ENCODE measurements at places on chromosomes 6 and 20. TPM values are rescaled to one million over a fixed set of nuclear protein-coding genes. Genes with fewer than 3 reads are reported as not detected.
A peak's percentile ranks its signal among the peaks of the same experiment; 100 is the strongest.

Gene OR2H1
- not detected for total RNA-seq

DNA sequence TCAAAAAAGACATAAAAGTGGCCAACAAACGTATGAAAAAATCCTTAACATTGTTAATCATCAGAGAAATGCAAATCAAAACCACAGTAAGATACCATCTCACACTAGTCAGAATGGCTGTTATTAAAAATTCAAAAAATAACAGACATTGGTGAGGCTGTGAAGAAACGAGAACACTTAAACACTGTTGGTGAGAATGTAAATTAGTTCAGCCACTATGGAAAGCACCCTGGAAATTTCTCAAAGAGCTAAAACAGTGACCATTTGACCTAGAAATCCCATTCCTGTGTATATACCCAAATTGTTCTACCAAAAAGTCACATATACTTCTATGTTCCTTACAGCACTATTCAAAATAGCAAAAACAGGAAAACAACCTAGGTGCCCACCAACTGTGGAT lies 24.9 kb upstream of the NT5E start:
- H3K36me3 ChIP-seq: no peaks in the 10 kb centered on the region
- no peak overlapping the region for H3K27ac ChIP-seq
- no peak overlapping the region for H3K4me3 ChIP-seq
- H3K4me1 ChIP-seq: no peaks in the 10 kb centered on the region

DNA sequence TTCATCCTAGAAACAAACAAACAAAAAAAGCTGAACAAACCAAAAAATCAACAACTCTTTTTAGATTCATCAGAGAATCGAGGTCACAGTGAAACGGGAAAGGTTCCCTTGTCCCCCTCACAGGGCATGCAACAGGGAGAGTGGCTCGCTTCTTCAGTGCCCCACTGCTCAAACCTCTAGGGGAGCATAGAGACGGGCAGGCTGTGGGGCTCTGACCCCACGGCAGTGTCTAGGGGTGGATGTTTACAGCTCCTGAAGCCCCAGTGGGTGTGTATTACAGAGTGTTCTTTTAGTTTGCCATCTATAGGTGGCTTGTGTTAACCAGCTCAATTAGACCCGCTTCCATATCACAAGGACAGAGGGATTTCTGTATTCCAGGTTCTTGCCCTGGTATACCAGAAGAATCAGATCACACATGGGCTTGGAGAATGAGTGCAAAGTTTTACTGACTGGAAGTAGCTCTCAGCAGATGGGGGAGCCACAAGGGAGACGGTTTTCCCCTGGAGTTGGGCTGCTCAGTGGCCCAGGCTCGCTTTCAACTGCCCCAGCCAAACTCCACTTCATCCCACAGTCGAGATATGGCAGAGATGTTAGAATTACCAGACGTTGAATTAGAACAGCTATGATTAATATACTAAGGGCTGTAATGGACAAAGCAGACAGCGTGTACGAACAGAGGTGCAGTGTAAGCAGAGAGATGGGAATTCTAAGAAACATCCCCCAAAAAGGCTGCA lies 192.6 kb upstream of the CST7 start:
- H3K4me1 ChIP-seq: no peaks in the 10 kb centered on the region
- no peaks in the 10 kb centered on the region for H3K36me3 ChIP-seq
- no peaks in the 10 kb centered on the region for H3K27me3 ChIP-seq
- H3K27ac ChIP-seq: no peak overlapping the region
- no peak overlapping the region for H3K4me3 ChIP-seq
- DNase-seq: no peak

Gene MAP7
- 18.3 TPM for total RNA-seq

GRCh38 chr6:28683945-28684538 lies 158.4 kb downstream of the GPX5 start:
- no peak overlapping the region for H3K27ac ChIP-seq
- peaks cover 73% of the 10 kb centered on the region for H3K27me3 ChIP-seq
- no peaks in the 10 kb centered on the region for H3K36me3 ChIP-seq
- no peak overlapping the region for H3K4me3 ChIP-seq

Gene TMC2
- total RNA-seq: 0.92 TPM

GRCh38 chr6:155491421-155491820 lies 35.8 kb upstream of the NOX3 start:
- peaks cover 28% of the 10 kb centered on the region for H3K4me1 ChIP-seq
- no peaks in the 10 kb centered on the region for H3K27me3 ChIP-seq
- H3K27ac ChIP-seq: no peak overlapping the region
- no peaks in the 10 kb centered on the region for H3K36me3 ChIP-seq

Gene GPR63
- total RNA-seq: 0.71 TPM

Gene MOG
- not detected for total RNA-seq

GRCh38 chr6:17917837-17918763 lies 69.3 kb downstream of the KIF13A start:
- H3K27ac ChIP-seq: no peak overlapping the region
- H3K4me1 ChIP-seq: peaks cover 30% of the 10 kb centered on the region
- DNase-seq: no peak

GRCh38 chr6:137157601-137158000 lies 15.8 kb downstream of the IL22RA2 start:
- peaks cover 30% of the 10 kb centered on the region for H3K4me1 ChIP-seq
- no peaks in the 10 kb centered on the region for H3K36me3 ChIP-seq
- no peak overlapping the region for H3K27ac ChIP-seq
- H3K4me3 ChIP-seq: no peak overlapping the region
- no peak for DNase-seq

DNA sequence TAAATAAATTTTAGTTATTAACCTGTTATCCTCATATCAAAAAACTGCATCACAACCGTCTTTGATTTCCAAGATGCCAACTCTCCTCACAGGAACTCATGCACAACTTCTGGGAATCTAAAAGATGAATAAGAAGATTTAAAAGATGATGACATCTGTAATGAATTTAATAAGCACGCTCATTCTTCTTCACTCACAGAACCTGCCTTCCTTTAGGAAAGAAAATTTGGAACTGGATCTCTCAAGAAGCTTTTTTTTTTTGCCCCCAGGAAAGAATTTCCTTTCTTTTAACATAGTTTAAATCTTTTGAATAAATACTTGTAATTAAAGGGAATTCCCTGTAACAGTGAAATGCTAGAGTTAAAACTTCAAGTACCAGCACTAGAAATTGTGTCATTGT lies 161.5 kb downstream of the HIVEP2 start:
- peaks cover 9% of the 10 kb centered on the region for H3K4me1 ChIP-seq
- no peak overlapping the region for H3K27ac ChIP-seq
- H3K36me3 ChIP-seq: no peaks in the 10 kb centered on the region
- no peak overlapping the region for H3K4me3 ChIP-seq
- H3K27me3 ChIP-seq: no peaks in the 10 kb centered on the region

- no peaks in the 10 kb centered on the region for H3K36me3 ChIP-seq
- no peak overlapping the region for H3K4me3 ChIP-seq
- DNase-seq: no peak
- no peaks in the 10 kb centered on the region for H3K27me3 ChIP-seq
- H3K4me1 ChIP-seq: no peaks in the 10 kb centered on the region
These were observed 31.1 kb upstream of the SLC35D3 start for GRCh38 chr6:136890986-136891385.

GRCh38 chr6:69162811-69163210 lies 527.7 kb downstream of the ADGRB3 start:
- H3K36me3 ChIP-seq: no peaks in the 10 kb centered on the region
- no peaks in the 10 kb centered on the region for H3K27me3 ChIP-seq
- DNase-seq: no peak
- no peaks in the 10 kb centered on the region for H3K4me1 ChIP-seq

DNA sequence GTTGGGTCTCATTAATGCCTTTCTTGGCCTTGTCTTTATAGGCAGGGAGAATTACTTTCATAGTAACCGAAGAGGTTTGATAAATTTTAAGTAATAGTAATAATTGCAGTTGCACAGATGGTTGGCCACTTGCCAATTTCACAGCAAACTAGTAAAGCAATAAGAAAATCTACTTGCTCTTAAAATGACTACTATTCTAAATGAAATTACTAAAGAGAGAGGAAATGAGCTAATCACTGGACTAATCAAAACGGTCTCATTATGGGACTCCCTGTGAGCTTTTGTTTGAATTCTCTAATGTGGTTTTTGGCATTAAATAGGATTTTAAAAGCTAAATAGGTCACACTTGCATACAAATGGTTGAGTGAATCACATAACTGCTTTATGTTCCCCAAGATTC lies 227.4 kb upstream of the PLN start:
- H3K27me3 ChIP-seq: no peaks in the 10 kb centered on the region
- H3K4me3 ChIP-seq: no peak overlapping the region
- H3K36me3 ChIP-seq: no peaks in the 10 kb centered on the region
- peaks cover 31% of the 10 kb centered on the region for H3K4me1 ChIP-seq
- DNase-seq: no peak
- H3K27ac ChIP-seq: no peak overlapping the region

GRCh38 chr6:167506443-167507301 lies 181.8 kb downstream of the TTLL2 start:
- DNase-seq: no peak
- H3K27ac ChIP-seq: no peak overlapping the region
- H3K36me3 ChIP-seq: no peaks in the 10 kb centered on the region
- H3K4me1 ChIP-seq: no peaks in the 10 kb centered on the region
- no peak overlapping the region for H3K4me3 ChIP-seq

DNA sequence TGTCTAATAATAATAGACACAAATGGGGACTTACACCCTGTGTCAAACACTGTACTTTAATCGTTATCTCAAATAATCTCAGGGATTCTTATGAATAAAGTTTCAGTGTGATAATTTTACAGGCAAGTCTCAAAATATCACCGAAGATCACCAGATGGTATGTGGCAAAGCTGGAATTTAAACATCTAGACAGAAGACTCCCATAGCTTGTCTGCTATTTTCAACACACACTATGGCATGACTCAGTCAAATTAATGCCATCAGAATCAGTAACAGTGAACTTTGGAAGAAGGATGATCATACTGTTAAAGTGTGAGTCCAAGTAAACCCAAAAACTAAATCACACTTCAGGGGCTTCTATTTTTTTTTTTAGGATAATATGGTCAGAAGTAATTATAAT lies 867.6 kb upstream of the FLRT3 start:
- DNase-seq: no peak
- no peak overlapping the region for H3K4me3 ChIP-seq
- H3K36me3 ChIP-seq: no peaks in the 10 kb centered on the region
- no peaks in the 10 kb centered on the region for H3K4me1 ChIP-seq

DNA sequence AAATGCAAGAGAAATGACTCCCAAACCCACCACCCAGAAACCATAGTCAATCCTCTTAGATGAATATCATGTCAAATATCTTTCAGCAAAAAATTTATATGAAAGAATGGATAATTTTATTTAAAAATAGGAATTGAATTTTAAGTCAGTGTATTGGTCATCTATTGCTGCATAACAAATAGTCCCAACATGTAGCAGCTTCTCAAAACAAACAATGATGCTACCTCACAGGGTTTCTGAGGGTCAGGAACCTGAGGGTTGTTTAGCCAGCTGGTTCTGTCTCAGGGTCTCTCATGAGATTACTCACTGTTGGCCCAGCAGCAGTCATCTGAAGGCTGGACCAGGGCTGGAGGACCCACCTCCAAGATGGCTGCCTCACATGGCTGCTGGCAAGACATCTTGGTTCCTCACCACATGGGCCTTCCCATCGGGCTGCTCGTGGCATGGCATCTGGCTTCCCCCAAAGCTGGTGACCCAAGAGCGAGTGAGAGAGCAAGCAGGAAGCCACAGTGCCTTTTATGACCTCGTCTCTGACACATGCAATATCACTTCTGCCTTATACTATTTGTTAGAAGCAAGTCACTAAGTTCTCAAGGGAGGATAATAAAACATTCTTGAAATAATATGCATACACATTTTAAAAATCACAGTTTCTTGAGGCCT lies 36.3 kb downstream of the BANF2 start:
- H3K27ac ChIP-seq: no peak overlapping the region
- no peak for DNase-seq
- H3K36me3 ChIP-seq: no peaks in the 10 kb centered on the region
- H3K4me3 ChIP-seq: no peak overlapping the region
- H3K4me1 ChIP-seq: no peaks in the 10 kb centered on the region
- no peaks in the 10 kb centered on the region for H3K27me3 ChIP-seq

Gene TINAG
- not detected for total RNA-seq

Gene PSMB8
- total RNA-seq: 103 TPM

GRCh38 chr6:118649918-118650581 lies 1.3 kb downstream of the CEP85L start:
- H3K4me3 ChIP-seq: peak overlapping the region; percentile 90
- peaks cover 31% of the 10 kb centered on the region for H3K4me1 ChIP-seq
- peak overlapping the region; percentile 95 for H3K27ac ChIP-seq
- no peaks in the 10 kb centered on the region for H3K27me3 ChIP-seq
- no peaks in the 10 kb centered on the region for H3K36me3 ChIP-seq

- no peak overlapping the region for H3K4me3 ChIP-seq
- DNase-seq: no peak
- no peak overlapping the region for H3K27ac ChIP-seq
- H3K4me1 ChIP-seq: no peaks in the 10 kb centered on the region
- H3K27me3 ChIP-seq: no peaks in the 10 kb centered on the region
These were observed 584.1 kb downstream of the MAFB start for GRCh38 chr20:40104959-40105358.

Gene BPIFB6
- not detected for total RNA-seq

DNA sequence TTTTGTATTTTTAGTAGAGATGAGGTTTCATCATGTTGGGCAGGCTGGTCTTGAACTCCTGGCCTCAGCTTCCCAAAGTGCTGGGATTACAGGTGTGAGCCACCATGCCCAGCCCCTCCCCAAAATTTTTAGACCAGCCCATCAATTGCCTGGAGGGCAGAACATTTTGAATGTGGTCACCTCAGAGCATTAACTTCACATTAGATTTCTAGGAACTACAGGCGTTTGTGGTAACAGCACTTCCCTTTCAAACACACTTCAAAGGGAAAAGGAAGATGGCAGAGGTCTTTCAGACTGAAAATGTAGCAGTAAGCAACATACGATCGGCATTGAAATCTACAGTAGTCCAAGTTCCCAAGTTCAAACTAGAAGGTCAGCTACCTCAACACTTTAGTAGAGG lies 12.3 kb upstream of the SLA2 start:
- DNase-seq: no peak
- H3K27me3 ChIP-seq: no peaks in the 10 kb centered on the region
- H3K36me3 ChIP-seq: peaks cover 67% of the 10 kb centered on the region

- DNase-seq: no peak
- no peak overlapping the region for H3K4me3 ChIP-seq
- no peaks in the 10 kb centered on the region for H3K36me3 ChIP-seq
- peaks cover 15% of the 10 kb centered on the region for H3K27me3 ChIP-seq
These were observed 253.4 kb upstream of the KCNG1 start for GRCh38 chr20:51276296-51276695.

DNA sequence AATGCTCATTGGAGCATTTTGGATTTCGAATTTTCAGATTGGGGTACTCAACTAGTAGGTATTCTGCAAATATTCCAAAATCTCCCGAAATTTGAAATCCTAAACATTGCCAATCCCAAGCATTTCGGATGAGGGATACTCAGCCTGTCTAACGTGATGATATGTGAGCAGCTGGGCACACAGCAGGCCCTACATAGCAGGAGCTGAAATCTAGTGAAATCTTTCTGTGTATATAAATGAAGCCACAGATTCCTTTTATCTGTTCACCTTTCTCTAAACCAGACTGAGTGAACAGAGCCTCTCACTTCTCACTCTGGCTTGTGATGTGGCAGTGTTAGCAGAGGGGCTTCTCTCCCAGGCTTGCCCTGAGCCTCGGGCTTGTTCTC lies 17.8 kb downstream of the STX16 start:
- no peak for DNase-seq
- H3K4me3 ChIP-seq: no peak overlapping the region
- peak overlapping the region; percentile 47 for H3K27ac ChIP-seq
- no peaks in the 10 kb centered on the region for H3K27me3 ChIP-seq
- peaks cover 12% of the 10 kb centered on the region for H3K4me1 ChIP-seq

- no peak overlapping the region for H3K4me3 ChIP-seq
- H3K4me1 ChIP-seq: peaks cover 53% of the 10 kb centered on the region
- H3K27me3 ChIP-seq: no peaks in the 10 kb centered on the region
- no peak overlapping the region for H3K27ac ChIP-seq
- no peaks in the 10 kb centered on the region for H3K36me3 ChIP-seq
These were observed 5.6 kb downstream of the TOP1 start for GRCh38 chr20:41034239-41034638.

Gene SLC13A3
- 2.0 TPM for total RNA-seq

Gene RWDD2A
- 3.9 TPM for total RNA-seq

All from lower lobe of right lung (tissue), 2 donors.